ENCODE measurements at places on chromosomes 6 and 20.

DNA sequence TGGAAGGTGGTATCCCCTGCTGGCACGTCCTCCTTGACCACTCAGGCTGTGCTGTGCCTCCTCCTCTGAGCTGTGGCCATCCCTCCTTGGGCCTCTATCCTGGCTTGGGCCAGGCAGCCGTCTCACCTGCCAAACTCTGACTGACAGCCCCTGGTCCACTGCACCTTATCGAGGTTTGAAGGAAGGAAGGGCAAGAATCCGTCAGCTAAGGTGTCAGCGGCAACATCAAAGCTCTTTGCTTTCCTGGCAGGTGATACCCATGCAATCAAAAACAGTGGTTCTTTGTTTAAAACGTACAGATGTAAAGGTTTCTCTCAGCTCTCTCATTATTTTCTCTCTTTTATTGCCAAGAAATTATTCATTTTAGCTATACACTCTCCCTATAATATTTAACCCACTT lies 203.9 kb downstream of the TBXT start:
- no peak for DNase-seq

- DNase-seq, result no peak
Observed at GRCh38 chr20:58695895-58696375, 3.3 kb downstream of the NPEPL1 start.

- no peak for DNase-seq
Observed at GRCh38 chr20:24337551-24337950, 131.9 kb upstream of the SYNDIG1 start.

DNA sequence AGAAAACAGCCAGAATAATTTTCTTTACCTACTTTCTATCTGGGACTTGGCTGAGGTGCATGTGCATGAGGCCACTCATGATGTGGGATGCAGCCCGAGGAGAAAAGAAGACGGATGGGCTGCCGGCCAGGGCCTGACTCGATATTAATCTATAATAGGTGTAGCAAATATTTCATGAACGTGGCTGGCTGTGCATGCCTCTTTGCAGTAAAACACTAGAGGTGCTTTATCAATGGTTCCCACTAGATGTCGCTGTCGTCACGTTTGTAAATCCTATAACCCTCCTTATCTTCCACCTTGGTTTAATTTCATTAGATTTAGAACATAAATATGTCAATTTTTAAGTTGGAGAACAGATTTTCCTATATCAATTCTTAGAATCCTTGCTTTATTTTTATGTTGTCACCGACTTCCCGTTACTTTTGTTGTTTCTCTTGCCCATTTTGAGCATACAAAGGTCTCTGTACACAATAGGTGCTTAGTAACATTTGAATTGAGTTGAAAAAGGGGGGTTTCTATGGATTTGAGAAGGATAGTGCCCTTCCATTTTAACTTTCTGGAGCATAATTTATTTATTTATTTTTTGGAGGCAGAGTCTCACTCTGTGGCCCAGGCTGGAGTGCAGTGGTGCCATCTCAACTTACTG lies 19.6 kb upstream of the FERMT1 start:
- DNase-seq, result no peak

DNA sequence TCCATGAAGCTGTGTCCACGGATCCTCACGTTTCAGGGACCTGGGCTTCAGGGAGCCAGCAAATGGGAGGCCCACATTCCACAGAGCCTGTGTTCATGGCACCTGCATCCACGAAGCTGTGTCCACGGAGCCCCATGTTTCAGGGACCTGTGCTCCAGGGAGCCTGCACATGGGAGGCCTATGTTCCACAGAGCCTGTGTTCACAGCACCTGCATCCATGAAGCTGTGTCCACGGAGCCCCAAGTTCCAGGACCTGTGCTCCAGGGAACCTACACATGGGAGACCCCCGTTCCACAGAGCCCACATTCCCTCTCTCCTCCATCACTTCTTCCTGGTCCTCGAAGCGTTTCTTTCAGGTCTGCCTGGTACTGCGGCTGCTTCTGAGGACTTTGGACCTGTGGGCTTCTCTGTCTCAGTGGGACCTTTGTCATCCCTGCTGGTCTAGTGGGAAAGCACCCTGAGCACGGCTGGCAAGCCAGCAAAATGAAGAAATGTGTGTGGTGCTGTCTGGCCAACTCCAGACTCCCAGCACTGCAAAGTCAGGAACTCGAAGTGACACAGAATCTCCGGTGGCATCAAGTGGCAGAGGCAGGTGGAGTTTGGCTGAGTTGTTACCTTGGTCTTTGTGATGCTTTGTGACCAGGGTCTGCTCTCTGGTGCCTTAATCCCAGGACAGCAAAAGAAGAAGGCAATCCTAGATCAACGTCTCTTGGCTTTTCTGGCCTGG lies 245.9 kb downstream of the DLL1 start:
- no peak for DNase-seq

DNA sequence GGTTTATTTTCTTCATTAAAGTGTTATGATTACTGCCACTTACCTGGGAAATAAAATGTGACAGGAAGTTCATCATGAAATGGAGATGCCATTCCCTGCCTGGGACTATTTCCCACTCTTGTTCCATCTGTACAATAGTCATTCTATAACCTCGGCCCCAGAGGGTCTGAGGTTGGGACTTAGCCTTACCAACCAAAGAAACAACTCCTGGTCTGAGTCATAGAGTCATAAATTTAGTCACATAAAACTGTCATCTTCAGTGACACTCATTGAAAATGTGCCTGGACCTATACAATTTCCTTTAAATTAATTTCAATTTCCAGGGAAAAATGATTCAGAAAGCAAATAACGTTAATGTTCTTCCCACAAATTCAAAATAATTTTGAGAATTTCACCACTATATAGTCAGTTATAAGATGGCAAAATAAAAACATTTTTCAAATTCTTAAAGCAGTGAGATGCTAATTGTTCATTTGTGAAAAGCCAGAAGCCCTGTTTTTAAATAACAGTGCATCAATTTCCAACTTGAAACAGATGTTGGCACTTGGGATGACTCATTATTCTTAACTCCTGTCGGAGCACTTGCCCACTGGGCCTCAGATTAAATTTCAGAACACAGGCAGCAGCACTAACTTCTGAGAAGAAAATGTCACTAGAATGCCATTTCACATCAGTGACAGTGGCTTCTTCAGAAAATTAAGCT lies 201.2 kb upstream of the SMLR1 start:
- no peak for DNase-seq

GRCh38 chr6:119284861-119285521 lies 64.6 kb downstream of the MAN1A1 start:
- no peak for DNase-seq

GRCh38 chr20:58020656-58021454 lies 207.6 kb downstream of the ANKRD60 start:
- no peak for DNase-seq

- no peak for DNase-seq
Observed at GRCh38 chr6:90326404-90327057, 29.9 kb upstream of the BACH2 start.

DNA sequence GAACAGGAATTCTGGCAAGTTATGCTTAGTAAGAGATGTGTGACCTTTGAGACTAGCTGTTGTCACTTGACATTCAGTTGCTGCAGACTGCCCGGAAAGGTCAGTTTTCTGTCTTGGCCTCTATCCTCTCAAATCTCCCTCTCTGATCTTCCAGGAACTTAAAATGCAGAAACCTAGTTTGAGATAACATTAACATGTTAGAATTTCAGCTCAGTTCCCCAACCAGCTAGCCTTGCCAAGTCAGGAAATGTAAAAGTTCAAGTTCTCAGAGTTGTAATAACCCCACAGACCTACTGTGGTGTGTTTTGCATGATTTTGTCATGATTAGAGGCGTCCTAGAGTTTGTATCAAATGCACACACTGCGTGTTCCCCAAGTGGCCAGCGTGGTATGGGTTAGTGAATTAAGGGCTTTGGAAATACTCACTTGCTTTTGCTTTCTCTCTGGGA lies 46.6 kb downstream of the DUSP22 start:
- no peak for DNase-seq

GRCh38 chr6:82084324-82084920 lies 163.1 kb downstream of the IBTK start:
- no peak for DNase-seq

DNA sequence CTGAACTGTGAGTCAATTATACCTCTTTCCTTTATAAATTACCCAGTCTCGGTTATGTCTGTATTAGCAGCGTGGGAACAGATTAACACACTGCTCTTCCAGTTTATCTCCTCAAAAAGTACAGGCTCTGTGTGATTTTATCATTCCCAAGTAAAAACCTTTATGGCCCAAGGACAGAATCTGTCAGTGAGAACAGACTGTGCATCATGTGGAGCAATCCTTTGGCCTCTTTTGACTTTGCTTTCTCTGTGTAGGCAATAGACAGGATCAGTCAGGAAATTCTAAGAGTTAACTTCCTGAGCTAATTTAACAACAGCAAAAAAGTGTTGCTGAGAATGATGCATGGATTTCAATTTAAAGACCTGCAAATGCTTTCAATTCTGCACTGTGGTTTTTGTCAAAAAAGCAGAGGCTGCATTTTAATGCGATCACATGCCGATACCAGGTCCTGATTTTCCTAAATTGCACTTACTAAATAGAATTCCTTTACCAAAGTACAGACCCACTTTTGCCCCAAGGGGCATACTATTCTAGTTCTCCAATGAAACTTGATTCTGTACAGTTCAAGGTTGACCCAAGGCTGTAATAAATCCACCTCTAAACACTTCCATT lies 246.7 kb upstream of the MARCKS start:
- DNase-seq, result no peak

GRCh38 chr6:90179190-90180169 lies 117.2 kb downstream of the BACH2 start:
- DNase-seq, result no peak

GRCh38 chr6:153976921-153977693 lies 61.9 kb upstream of the OPRM1 start:
- DNase-seq, result no peak

GRCh38 chr6:100096341-100096740 lies 102.3 kb upstream of the MCHR2 start:
- no peak for DNase-seq
